Activated CD8-positive, alpha-beta T cell treated with anti-CD3 and anti-CD28 coated beads, Interleukin-2, amount 10 ng/mL, durations not matched to agents 7 days and 5 days (primary cell): ENCODE measurements at places on chromosomes 11 and 22.

DNA sequence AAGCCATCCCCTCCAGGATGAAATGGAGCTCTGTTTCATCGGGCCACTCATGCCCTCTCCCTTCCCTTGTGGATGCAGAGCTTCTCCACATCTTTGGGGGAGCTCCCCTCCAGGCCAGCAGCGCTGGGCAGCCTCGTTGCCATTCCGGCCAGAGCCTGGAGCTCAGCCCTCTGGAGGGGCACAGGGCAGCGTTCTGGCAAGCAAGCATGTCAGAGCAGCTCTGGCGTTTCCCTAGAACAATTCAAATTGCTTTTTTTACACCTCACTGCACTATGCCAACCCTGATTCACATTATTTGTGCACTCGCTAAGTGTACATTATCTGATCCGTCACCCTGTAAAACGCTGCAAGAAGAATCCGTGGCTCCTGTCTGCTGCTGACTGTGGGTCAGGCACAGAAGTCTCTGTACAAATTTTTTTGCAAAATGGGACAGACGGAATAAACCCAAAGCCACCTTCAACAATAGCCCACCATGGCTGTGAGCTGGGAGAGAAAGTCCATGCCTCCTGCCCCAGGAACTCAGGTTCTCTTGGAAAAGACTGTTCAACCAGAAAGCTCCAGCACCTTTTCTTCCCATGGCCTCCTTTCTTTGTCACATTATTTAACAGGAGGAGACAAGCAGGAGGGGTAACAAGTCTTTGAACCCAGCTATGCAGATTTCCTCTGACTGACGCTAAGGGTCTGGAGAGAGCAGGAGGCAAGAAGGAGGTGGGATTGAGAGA is 139.5 kb upstream of the CADM1 start:
- DNase-seq: no peak

GRCh38 chr11:37710031-37710430 is 1112.0 kb upstream of the RAG2 start:
- no peak for DNase-seq

- no peak for DNase-seq
Measured at GRCh38 chr22:44821741-44822475, 69.5 kb downstream of the ARHGAP8 start.

- DNase-seq: no peak
Measured at GRCh38 chr11:106961518-106961917, 56.8 kb downstream of the GUCY1A2 start.

GRCh38 chr22:43848366-43849171 is 13.7 kb downstream of the SULT4A1 start:
- no peak for DNase-seq

GRCh38 chr22:45019861-45020655 is 10.3 kb upstream of the PHF21B start:
- no peak for DNase-seq

DNA sequence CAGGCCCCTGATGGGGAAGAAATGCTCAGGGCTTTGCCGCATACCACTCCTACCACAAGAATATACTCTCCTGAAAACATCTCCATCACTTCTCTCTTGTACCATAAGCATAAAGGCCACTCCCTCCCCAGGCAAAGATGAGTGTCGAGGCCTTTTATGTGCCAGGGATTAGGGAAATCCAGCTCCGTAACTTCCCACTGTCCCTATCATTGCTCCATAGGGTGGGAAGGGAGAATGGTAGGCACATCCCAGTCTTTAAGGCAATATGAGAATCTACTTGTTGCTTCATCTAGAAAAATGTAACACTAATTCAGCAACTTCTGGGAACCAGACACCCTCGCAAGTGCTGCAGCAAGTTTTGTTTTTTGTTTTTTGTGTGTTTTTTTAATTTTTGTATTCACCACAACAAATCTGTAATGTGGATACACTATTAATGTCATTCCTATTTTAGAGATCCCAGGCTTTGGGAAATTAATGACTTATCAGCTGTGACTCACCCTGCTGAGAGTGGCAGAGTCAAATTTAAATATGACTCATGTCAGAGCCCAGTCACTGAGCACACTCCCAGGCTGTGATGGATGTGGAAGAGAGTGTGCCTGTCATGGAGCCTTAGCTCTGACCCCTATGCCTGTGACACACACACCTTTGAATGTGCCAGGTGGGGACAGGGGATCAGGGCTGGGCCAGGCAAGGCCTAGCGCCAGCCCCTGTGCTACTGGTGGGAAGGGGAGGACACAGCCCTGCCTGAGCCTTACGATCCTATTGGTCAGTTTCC is 23.4 kb downstream of the PANX1 start:
- DNase-seq: no peak

DNA sequence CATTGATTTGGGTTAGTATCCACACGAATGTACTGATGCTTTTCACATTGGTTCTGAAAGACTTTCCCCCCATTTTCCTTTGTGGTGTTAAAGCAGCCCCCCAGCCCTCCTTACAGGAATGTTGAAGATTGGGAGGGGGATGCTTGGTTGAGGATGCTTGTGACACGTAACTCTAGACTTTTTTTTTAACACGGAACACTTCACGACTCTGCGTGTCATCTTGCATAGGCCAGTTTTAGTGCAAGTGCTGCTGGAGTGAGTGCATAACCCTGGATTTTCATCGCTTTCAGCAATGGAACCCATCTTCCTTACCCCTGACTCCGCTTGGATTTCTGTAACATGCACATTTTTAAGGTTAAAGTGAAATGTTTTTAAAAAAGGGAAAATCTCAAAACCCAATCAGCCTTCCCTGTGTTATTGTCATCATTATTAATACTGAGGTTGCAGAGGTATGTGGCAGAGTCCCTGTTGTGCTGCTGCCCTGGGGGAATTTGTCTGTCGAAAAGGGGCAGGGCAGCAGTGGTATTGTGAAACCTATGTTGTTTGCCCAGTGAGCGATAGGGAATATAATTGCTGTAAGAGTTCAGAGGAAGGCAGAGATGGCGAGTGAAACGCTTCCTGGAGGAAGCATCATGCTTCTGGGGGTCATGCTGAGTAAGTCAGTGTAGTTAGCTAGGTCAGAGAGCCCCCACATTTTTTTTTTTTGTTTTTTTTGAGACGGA is 12.1 kb downstream of the CECR2 start:
- DNase-seq: no peak

DNA sequence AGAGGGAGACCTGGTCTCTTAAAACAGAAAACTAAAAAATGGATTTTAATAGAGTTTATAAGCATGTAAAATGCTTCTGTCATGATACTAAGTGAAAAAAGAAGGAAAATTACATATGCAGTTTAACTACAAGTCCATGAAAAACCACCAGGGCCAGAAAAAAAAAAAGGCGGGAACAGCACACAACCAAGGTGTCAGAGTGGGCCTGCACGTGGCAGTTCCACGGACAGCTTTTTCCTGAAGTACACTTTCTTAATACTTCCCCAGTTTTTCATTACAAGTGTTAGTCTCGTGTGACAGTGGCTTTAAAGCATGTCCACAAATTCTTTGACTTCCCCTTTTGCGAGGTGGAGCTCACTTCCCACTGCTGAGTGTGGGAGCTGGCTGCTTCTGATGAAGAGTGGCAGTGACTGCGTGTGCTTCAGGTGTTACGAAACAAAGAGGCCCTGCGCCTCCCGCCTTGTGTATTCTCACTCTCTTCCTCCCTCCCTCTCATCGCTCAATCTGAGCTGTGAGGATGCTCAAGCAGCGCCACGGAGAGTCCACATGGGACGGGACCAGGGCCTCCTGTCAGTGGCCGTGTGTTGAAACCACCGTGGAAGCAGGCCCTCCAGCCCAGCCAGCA is 16.4 kb downstream of the PPM1F start:
- DNase-seq: no peak

DNA sequence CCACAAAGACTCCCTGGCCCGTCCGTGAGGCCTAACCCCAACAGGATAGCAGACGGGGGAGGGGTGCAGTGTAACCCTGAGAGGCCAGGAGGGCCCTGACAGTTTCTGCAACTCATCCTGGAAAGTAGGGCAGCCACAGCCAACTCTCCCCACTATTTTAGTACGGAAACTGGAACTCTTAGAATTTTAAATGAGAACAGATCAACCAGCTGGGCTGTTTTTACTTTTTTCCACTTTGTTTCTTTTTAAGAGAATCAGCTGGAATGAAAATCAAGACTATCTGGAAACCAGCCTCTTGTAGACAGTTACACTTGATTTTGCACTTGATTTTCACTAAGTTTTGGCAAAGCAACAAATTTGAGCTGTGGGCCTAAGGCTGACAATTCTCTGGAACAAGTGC is 42.7 kb upstream of the NRIP3 start:
- no peak for DNase-seq

DNA sequence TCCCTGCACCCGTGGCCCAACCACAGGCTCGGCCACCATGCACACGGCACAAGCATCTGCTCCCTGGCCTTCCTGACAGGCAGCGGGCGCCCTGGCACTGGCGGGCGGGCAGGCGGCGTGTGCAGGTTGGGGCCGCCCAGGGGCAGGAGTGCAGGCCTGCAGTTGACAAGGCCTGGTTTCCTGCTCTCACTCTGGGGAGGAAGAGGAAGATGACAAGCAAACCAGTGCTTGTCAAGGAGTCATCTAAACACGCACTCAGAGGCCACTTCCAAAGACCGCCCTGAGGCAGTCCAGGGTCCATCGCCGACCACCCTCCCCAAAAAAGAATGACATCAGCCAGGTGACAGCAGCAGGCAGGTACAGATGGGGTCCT is 65.3 kb upstream of the LINC01488 start:
- no peak for DNase-seq

DNA sequence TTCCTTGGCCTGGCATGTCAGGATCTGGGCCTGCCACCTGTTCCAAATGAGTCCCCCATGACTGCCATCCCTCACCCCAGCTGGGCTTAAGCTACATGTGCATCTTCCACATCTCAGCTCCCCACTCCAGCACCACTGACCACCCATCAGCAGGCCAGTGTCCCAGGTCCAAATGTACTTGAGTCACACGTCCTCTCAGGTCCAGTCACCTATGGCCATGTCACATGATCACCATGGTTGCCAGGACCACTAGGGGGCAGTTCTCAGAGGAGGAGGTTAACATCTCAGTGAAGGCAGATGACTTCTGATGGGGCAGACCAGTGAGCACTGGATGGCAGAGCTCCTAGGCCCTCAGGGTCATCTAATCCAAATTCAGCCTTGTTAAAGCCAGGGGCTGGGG is 41.9 kb upstream of the WNT11 start:
- no peak for DNase-seq

DNA sequence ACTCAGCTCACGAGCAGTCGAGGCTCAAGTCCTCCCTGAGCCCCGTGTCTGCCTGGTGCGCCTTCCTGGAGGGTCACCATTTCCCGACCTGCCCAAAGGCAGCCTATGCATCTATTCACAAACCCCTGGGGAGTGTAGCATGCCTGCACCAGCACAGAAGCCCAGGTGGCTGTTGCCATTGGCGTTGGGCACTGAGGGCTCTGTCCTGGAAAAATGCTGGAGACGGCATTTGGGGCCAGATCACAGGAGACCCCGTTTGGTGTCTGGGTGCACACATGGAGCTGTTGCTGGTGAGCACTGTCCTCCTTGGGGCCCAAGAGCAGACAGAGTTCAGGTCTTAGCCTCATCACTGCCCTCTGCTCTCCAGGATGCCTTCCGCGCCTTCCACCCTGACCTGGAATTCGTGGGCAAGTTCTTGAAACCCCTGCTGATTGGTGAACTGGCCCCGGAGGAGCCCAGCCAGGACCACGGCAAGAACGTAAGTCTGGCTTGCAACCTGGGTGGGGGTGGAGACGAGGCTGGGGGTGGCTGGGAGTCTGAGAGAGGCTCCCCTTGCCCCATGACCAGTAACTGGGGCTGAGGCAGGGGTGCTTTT is 9.4 kb downstream of the FADS2 start:
- no peak for DNase-seq

- no peak for DNase-seq
Measured at GRCh38 chr11:103110391-103110790, 1.2 kb downstream of the DYNC2H1 start.

DNA sequence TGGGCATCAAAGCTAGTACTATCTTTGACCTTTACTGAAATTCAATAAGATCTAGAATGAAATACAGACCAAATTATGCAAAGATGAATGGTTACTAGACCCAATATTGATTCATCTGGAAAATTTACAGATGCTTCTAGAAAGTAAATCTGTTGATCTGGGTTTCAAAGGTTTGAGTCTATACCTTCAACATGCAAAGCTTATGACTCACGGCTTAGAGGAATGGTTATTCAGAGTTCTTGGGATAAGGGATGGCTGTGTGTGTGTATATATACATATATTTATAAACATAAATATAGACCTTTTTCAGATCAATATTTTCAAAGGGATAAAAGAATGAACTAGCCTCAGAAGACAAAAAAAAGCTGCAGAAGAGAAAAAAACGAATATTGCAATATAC is 1.3 kb downstream of the SPTY2D1 start:
- DNase-seq: no peak
